GM23338 (cell line): ENCODE measurements at places on chromosomes 11 and 22. TPM values are rescaled to one million over a fixed set of nuclear protein-coding genes. Genes with fewer than 3 reads are reported as not detected.

GRCh38 chr11:118608360-118609227, 1.2 kb downstream of the PHLDB1 start:
- no peak for DNase-seq

DNA sequence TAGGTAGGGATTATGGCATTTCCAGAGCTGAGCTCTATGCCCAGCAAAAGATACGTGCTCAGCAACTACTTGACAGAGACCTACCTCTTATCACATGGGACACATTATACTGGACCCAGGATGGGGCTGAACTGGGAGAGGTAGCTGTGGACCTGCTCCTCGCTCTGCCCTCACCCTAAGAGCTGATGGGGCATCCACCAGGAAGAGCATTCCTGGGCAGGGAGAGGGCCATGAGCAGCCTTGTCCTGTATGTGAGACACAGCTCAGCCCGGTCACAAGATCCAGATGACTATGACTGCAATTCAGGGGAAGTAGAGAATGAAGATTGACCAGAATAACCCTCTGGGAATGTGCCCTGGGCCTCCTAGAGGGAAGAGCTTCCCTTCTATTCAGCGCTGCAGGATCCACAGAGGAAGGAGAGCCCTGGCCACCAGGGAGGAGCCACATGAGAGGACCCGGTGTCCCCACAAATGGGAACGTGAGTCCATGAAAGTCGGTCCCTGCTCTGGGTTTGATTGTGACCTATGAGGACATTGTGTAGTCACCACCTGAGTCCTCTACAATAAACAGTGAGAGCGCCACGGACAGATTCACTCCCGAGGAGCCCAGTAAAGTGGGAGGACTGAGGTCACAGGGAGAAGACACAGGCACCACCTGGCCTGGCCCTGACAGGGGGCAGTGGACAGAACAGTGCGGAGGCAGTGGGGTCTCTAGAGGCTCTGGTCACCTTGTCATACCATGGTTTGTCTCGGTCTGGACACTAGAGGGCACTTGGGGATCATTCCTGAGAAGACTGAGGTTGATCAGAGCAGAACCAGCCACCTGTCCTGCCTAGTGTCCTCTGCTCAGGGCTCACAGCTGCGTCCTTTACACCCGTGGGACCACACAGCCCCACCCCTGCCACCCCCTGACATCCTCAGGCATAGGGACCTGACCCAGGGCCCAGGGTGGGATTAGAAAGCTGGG, 99.5 kb downstream of the ZNF280B start:
- peak; percentile 74 for DNase-seq

DNA sequence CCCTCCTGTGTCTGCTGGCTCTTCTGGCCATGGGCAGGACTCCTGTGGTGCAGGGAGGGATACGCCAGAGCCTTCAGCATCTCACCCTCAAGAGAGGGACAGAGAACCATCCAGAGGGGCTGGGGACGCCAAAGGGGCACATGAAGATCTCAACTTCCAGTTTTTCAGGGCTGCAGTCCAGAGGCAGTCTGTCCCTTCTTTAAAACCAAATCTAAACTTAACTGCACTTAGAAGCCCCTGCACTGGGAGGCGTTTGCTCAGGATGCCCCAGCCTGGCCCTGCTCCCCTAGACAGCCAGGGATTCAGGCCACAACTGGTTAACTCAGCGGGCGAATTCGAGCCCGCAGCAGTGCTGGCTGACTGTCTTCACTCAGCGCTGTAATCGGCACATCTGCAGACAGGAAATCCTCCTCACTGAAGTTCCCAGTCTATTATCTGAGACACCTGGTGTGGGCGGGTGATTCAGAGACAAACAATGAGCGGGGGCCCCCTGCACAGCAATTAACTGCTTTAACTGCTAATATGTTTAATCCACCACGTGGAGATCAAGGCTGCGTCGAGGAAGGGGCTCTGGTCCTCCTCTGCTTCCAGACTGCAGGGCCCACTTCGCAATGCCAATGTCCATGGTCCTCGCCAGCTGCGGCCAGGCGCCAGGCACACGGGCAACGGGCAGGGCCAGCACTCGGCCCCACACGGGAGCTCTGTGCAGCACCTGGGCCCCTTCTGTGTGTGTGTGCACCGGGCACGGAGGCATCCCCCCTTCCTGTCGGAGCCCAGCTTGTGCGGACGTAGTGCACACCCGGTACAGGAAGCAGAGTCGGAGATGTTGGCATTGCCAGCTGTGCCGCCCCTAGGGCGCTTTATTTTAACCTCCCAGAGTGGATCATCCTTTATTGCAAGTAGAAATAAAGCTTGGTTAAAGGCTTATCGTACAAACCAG, 36.9 kb upstream of the GNB1L start:
- peak; percentile 90 for DNase-seq

GRCh38 chr22:17047656-17048055, 37.1 kb upstream of the IL17RA start:
- no peak for DNase-seq

FBLN1 gene
- total RNA-seq, result 134 and 137 TPM in 2 replicates

OR4D5 gene
- not detected in 2 replicates for total RNA-seq

NRXN2 gene
- total RNA-seq, result 17.0 and 22.1 TPM in 2 replicates
